ENCODE measurements at places on chromosomes 13 and 19.

DNA sequence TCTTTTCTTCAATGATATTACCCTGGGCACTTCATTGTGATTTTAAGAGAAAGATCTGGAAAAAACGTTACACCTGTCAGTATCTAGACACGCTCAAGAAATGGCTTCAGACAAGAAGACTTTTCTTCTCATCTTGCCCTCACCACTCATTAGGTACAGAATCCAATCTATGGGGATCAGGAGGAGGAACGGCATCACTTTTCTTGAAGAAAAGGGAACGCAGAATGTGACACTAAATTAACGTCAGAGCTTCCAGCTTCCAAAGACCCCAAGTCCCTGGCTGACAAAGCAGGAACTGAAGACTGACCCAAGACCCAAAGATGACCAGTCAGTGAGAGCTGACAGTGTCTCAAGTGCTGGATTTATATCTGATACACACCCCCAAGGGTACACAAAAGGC lies 48.2 kb downstream of the BRD4 start:
- DNase-seq: no peak

DNA sequence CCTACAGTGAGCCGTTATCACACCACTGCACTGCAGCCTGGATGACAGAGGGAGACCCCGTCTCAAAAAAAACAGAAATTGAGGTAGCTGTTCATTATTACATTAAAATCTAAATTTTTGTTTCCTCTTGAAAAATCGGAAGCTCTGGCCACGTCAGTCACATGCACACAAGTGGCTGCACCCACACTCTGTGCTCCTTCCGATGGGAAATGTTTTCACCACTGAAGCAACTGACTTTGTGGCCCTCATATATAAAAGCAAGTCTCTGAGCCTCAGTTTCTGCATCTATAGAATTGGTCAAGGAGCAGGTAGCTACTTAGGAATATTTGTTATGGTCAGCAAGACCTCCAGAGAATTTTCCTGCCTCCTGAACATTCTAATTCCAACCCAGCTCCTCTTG lies 4.5 kb downstream of the LRRC25 start:
- DNase-seq: no peak

DNA sequence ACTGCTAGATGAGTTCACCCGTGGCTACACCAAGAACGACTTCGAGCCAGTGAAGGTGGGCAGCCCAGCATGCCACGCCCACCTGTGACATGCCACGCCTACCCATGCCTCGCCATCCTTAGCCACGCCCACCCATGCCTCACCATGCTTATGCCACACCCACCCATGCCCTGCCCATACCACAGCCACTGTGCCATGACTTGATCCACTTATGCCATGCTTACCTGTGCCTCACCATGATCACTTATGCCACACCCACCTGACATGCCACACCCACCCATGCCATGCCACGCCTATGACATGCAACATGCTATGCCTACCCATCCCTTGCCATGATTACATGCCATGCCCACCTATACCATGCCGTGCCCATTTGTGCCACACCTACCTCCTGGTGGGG lies 12.9 kb upstream of the USE1 start:
- no peak for DNase-seq

DNA sequence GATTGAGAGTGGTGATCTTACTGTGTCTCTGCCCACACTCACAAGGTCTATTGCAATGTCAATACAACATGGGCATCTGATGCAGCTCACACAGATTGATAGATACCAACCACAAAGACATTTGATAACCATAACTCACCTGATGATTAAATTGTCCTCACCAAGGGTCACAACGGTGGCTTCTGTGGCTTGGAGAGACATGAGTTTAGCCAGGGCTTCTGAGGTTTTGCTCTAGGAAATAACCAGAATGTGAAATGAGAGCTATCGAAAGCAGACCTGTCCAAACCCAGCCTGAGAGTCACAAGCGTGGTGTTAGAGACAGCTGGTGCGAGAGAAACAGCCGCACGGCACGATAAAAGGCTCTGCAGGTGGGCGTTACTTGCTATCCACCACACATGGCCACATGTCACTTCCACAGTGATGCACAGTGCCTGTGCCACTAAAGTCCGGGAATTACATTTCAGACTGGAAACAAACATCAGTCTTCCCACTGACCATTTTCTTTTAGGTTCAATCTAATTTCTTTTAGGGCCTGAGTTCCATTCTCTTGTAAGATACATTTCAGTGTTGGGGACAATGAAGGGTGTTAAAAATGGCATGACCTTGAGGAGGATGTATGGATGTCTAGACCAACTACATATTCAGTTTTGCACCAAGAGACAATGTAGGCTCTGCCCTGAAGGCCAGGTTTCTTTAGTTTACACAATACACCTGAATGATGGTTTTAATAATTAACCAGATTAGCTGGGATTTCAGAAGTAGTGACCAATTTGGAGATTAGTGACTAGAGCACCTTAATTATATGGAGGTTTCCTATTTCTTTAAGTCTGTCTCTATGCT lies 53.7 kb downstream of the ATP7B start:
- DNase-seq: no peak

GRCh38 chr13:79549355-79550106 lies 68.6 kb downstream of the NDFIP2 start:
- DNase-seq: no peak
